ENCODE measurements at places on chromosomes 3 and 15.
A peak's percentile ranks its signal among the peaks of the same experiment; 100 is the strongest.

- DNase-seq = no peak
Measured at GRCh38 chr3:188759336-188760005, 412.3 kb upstream of the TPRG1 start.

DNA sequence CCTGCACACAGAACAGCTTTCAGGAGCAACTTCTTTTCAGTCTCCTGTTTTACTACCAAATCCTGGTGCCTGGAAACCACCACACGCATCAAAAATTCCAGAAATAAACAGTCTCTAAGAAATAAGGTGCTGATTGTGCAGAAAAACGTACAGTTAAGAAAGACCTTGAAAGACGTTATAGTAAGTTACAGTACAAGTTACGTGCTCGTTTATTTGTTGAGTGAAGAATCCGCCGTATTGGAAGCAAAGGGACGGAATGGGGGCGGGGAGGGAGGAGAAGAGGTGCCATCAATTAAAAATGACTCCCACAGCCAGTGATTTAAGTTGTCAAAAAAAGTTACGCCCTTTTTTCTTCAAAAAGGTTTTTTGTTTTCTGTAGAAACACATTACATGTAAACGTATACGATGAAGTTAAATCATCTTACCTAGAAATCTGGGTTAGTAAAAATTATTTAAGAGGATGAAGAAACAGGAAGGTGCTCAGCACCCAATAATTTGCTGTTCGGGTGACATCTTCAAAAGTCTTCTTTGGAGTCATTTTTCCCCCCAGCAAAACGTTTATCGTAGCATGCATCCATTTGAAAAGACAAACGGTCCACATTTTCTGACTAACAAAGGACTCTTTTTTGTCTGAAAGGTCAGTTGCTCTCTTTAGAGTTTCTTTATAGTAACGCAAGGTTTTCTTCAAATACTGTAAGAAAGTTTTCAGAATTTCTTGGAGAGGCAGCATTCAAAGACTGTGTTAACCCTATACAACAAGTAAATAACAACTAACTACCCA lies 782 bp upstream of the UACA start:
- no peak for DNase-seq

DNA sequence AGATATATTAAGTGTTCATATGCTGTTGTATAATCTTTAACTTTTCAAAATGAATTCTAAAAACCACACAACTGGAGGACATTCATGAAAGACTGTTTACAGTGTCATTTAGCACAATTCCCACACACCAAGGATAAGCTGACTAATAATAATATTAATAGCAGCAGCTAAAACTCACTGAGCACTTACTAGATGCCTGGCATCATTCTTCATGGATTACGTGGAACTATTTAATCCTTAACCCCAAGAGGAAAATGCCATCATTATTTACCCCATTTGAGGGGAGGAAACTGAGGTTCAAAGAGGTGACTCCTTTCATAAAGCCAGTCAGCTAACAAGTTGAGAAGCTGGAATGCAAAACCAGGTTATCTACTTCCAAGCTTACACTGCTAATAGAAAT lies 77.0 kb downstream of the TMEM108 start:
- DNase-seq = no peak

GRCh38 chr3:47259114-47259513 lies 23.5 kb downstream of the KIF9 start:
- no peak for DNase-seq

- DNase-seq = no peak
Measured at GRCh38 chr15:81195339-81195864, 1.3 kb upstream of the IL16 start.

- DNase-seq = no peak
Measured at GRCh38 chr15:96115642-96116041, 214.9 kb upstream of the NR2F2 start.

- no peak for DNase-seq
Measured at GRCh38 chr3:61666615-61667330, 105.4 kb downstream of the PTPRG start.

- peak; percentile 36 for DNase-seq
Measured at GRCh38 chr3:28286595-28286994, 45.2 kb downstream of the CMC1 start.

DNA sequence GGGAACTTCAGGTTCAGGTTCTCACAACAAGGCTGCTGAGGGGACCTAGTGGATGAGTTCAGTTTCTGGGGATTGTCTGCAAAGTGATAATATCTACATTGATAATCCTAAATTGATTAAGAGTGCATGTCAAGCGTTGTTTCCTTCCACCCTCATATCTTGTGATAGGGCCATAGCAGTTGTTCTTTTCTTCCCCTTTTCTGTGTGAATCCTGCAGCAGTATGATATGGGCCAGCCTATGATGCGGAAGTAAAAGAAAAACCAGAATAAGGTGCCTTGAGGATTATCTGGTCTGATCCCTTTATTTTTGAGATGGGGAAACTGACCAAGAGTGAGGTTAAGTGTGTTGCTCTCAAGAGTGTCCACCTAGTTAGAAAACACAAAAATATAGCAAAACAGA lies 86.2 kb downstream of the MITF start:
- DNase-seq = no peak
